ENCODE measurements at places on chromosomes 6 and 20.

- DNase-seq, result no peak
These were observed 9.6 kb upstream of the CPNE5 start for GRCh38 chr6:36848658-36849441.

- no peak for DNase-seq
These were observed 81.3 kb downstream of the VEGFA start for GRCh38 chr6:43851204-43851865.

- no peak for DNase-seq
These were observed 131.9 kb upstream of the BACH2 start for GRCh38 chr6:90428514-90428913.

- no peak for DNase-seq
These were observed 64.0 kb downstream of the CTCFL start for GRCh38 chr20:57460781-57461465.

GRCh38 chr20:21184819-21185218, 58.9 kb downstream of the KIZ start:
- no peak for DNase-seq

DNA sequence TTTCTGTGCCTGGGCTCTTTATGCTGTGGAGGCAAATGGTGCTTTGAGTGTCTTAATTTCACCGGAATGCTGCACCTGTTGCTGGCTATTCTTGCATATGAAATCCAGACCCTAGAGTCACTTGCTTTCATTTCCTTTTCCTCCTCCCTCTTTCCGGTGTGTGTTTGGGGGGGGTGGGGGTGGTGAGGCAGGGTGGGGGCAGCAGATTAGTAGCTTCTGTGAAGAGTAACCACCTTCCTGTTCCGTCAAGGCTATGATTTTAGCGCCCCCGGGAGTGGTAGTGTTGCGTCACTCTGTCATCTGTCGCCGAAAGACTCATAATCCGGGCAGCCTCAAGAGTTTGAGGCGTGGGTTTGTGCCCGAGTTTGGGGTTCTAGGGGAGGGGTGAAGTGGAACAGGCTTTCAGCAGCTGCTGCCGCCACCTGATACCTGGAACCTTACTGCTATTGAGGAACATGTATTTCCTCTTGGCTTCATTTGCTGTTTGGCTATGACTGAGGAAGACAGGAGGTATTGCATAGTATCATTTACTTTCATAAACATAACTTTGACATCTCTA, 49.1 kb downstream of the UTRN start:
- DNase-seq, result peak; percentile 82

DNA sequence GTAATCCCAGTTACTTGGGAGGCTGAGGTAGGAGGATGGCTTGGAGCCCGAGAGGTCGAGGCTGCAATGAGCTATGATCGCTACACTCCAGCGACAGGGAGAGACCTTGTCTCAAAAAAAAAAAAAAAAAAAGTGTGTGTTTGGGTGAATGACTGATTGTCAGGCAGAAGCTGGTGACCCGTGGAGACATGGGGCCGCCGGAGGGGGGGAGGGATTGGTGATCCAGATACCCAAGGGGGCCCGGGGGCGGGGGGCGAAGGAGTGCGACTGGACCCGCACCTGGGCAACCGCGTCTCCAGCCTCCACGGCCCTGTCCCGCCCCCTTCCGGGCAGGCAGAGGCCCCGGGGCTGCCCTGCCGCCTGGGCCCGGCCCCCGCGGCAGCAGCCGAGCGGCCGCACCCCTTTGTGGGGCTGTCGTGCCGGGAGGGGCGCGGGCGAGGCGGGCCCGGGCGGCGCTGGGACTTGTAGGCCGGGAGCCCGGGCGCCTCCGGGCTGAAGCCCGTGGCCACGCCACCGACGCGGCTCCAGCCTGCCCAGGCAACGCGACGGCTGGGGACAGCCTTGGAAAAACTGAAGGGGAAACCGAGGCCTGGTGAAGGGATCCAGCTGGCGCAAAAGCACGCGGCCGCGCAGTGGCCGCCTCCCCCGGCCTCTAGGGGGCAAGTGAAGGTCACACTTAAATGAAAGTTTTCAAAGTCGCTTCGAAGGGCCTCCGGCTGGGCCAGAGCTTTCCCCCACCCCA, 2.1 kb upstream of the RBM38 start:
- DNase-seq, result peak; percentile 65

DNA sequence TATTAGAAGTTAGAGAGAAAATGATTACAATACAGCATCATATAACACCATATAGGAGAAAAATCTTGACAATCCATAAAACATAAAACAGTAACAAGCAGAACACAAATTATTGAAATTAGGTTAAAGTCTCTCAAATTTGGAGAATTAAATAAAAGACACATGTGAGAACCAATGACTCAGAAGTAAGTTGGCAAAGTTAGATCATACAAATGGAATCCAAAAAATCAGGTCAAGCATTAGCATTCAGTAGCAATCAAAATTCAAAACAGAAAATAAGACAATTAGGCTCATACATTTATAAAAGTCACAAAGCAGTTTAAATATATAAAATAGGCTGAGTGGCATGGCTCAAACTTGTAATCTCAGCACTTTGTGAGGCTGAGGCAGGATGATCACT, 775.6 kb downstream of the PHF3 start:
- no peak for DNase-seq

GRCh38 chr6:122445274-122445673, 26.3 kb downstream of the SERINC1 start:
- DNase-seq, result no peak

DNA sequence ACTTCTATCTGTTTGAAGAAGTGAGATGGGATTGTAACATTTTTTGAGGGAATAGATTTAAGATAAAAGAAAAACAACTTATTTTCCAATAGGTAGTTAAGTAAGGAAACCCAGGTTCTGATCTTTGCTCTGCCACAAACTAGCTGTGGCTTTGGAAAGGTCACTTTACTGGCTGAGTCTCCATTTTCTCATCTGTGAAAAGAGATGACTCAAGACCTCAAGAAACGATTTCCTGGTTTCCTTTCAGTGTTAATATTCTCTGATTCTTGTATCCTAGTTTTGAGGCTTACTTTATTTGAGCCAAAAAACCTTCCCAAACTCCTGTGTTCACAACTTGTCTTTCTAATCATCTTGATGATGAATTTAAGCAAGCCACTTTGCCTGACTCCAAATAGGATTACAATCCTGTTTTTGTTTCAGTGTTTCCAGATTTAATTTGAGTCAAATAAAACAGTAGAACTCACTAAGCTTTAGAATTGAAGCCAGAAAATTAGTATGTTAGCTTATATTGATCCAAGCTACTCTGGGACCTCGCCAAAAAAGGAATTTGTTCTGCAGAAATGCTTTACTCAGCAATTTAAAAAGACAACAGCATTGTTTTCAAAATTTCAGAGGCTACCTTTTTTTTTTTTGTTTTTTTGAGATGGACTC, 51.1 kb downstream of the ENPP1 start:
- DNase-seq, result no peak

DNA sequence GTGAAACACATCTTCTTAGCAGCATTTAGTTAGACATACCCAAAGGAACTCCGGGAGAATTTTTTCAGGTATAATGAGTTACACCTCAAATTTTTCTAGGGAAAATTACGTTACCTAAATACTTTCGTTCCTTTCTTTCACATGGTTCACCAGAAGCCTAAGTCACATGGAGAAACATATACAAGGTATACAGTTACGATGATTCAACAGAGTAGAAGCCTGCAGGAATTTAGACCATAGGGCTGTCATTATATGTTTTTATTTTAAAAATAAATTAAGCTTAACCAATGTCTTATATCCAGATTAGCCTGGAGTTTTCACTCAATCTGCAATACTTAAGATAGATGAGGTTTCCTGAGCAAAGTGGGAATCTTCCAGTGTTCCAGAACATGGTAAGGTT, 549.5 kb upstream of the JARID2 start:
- DNase-seq, result no peak

- DNase-seq, result no peak
These were observed 297.6 kb downstream of the CDH26 start for GRCh38 chr20:60255866-60256265.

DNA sequence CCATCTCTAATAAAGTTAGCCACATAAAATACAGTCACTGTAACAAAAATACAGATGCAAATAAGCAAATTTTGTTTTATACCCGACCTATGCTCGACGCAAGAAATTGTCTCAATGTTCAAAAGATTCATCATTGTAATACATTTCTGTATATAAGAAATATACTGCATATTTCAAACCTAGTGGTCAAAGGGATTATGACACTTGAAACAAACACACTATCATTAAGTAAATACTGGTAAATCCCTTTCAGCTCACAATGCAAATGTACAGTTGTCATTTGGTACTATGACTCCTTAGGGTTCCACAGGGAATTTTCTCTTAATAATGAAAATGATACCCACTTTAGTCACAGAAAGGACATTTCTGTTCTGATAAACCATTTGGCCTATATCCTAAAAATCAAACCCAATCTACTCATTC, 2.2 kb downstream of the HIVEP2 start:
- DNase-seq, result no peak

DNA sequence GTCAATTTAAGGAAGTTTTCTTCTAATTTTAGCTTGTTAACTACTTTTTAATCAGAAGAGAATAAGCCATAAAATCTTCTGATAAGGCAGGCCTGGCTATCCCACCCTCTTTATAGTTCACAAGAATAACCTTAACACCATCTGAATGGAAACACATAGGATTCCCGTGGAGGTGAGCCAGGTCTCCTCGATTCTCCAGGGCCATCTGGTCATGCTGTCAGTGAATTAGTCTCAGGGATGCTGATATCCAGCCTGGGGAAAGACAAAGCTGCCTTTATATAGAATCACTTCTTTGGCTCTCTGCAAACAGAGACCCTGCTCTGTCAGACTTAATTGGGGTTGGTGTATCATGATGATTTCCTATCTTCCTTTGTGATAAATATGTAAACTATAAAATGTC, 30.1 kb upstream of the TAGAP start:
- no peak for DNase-seq

DNA sequence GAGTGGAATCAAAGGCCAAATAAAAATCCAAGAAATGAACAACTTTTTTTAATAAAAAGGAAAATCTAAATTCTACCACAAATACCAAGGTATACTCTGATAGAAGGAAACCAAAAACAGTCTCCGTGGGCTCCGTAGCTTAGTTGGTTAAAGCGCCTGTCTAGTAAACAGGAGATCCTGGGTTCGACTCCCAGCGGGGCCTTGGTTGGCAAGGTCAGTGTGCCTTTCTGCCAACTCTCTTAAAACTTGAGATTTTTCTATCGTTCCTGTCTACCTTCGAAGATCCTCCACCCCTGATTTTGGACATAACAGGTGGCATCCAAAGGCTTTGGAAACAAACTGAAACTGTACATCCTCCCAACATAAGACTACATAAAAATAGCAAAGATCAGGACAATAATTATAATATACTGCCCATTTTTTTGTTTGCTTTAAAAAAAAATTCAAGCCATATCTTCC, 197.9 kb downstream of the TRIM27 start:
- DNase-seq, result no peak

- no peak for DNase-seq
These were observed 149.2 kb downstream of the PHACTR1 start for GRCh38 chr6:12865671-12866181.

DNA sequence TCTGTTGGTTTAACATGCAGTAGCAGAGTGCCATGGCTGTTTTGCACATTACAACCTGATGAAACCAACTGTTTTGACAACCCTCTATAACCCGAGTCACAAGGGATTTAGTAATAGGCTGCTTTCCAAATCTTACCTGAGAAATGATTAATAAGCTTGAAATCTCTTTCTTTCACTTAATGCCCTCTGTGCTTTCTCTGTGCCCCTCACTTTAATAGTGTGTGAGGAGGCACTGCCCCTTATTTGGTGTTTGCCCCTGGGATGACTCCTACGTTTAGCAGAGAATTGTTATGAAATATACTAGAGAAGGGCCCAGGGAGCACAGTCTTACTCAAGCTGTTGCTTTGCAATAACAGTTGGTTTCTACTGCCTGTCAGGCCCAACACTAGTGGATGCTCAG, 31.0 kb upstream of the PTCHD4 start:
- no peak for DNase-seq

GRCh38 chr6:109360791-109361190, 21.5 kb downstream of the CD164 start:
- no peak for DNase-seq

GRCh38 chr20:17854307-17854903, 114.2 kb downstream of the SNX5 start:
- DNase-seq, result no peak

- DNase-seq, result no peak
These were observed 3.5 kb downstream of the DLL1 start for GRCh38 chr6:170287371-170287876.

GRCh38 chr6:140597181-140597580, 1222.7 kb upstream of the CITED2 start:
- no peak for DNase-seq

DNA sequence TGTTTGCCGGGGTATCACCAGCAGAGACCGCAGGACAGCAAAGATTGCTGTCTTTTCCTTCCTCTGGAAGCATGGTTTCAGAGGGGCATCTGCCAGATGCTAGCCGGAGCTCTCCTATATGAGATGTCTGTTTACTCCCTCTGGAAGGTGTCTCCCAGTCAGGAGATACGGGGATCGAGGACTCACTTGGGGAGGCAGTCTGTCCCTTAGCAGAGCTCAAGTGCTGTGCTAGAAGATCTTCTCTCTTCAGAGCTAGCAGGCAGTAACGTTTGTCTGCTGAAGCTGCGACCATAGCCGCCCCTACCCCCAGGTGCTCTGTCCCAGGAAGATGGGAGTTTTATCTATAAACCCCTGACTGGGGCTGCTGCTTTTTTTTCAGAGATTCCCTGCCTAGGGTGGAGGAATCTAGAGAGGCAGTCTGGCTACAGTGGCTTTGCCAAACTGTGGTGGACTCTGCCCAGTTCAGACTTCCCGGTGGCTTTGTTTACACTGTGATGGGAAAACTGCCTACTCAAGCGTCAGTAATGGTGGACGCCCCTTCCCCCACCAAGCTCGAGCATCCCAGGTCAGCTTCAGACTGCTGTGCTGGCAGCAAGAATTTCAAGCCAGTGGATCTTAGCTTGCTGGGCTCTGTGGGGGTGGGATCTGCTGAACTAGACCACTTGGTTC, 133.0 kb upstream of the FLRT3 start:
- DNase-seq, result no peak

DNA sequence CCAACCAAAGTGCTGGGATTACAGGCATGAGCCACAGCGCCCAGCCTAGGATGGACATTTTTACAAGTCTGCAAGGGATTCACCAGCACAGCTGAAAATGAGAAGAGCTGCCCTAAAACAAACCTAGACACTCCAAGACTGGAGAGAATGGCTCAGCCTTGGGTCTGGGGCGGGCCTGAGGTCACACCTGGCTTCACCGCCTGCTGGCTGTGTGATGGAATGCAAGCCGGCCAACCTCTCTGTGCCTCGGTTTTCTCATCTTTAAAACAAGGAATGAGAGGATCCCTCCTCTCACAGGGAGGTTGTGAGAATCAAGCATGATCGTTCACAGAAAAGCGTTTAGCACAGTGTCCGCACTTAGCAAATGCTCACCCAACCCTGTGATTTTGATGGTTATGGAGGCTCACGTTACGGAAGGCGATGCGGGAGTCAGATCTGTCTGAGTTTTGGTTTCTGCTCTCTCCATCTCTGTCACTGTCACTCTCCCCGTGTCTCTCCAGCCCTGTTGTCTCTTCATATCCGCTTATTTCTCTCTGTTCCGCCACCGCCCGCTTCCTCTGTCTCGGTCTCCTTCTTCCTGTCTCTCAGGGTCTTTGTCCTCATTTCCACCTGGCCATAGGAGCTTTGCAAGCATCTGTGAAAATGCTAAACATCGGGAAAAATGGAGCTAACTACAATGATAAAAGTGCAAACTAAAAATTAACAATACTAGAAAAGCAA, 47.6 kb downstream of the CEBPB start:
- DNase-seq, result no peak

GRCh38 chr6:49463612-49463967, 420 bp downstream of the CENPQ start:
- DNase-seq, result no peak

GRCh38 chr20:40807821-40808170, 118.8 kb upstream of the MAFB start:
- DNase-seq, result no peak

- DNase-seq, result no peak
These were observed 194.0 kb upstream of the POU3F2 start for GRCh38 chr6:98640366-98640765.
